ENCODE measurements at places on chromosomes 5 and 9.
A peak's percentile ranks its signal among the peaks of the same experiment; 100 is the strongest.

DNA sequence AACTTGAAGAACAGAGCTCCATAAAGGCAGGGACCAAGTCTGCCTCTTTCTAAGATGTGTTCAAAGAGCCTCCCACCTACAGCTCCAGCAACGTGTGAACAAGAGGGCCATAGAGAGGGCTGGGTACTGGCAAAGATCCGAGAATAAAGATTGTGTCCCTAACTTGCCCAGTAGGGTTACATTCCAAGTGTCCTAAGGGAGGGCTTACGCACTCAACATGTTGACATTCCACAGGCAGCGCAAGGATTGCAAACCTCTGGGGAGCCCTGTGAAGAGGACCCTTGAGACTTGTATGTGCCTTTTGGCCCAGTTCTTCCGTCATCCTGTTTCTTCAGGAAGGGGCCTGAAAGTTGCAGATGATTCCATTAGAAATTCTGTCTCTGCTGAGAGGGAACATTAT lies 48.2 kb upstream of the ENTREP1 start:
- DNase-seq = no peak

DNA sequence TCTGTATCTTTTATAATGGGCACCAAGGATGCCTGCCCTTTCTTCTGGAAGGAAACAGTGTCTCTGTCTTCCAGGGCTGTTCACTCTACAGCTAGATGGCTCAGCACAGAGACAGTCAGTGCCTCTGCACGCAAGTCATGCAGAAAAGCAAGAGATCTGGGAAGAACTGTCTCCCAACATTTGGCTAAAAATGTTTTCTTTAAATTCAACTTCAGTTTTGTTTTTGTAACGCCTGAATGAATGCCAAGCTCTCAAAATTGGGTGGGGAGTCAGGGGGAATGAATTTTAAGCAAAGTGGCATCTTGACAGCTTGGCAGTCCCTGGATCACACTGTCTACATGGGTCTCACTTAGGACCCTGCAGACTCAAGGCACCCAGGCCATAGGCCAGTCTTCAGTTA lies 12.6 kb downstream of the OLFML2A start:
- no peak for DNase-seq

DNA sequence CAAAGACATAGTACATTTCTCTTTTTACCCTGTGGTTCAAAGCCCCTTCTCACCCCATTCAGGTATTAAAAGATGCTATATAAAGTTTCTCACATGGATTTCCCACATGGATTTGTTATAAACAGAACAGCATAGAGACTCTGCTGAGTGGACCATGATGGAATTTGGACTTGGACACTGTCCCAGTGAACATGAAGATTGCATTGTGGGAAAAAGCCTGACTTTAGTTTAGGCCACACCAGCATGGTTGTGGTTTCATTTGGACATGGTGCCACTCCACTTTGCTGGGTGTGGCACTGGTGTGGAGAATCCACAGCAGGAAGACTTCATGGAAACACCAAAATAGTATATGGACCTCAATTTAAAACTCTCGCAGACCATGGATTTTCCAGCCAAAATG lies 124.6 kb downstream of the ARHGAP26 start:
- no peak for DNase-seq

GRCh38 chr9:74718709-74719108 lies 169.0 kb downstream of the TRPM6 start:
- no peak for DNase-seq

DNA sequence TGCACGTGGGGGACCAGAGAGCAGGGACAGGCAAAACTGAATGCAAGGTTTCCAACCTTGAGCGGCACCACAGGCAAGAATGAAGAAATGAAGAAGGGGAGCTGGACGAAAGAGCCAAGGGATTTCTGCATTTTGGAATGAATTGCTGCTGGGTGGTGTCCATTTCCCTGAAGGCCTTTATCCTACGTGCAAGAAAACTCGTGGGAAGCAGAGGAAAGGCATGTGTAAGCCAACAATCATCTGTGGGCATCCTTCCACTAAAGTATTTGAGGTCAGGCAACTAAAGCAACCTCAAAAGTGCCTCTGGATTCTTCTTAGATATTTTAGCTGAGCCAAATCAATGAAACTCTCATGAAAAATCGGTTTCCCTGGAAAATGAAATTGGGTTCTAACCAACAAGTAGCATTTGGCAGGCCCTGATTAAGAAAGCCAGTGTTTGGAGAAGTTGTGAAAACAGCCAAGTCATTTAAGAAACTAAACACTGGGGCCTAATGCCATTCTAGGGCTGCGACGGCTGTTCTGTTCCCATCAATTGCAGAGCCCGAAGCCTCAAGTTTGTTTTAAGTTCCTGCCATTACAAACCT lies 4.7 kb upstream of the TGFBI start:
- DNase-seq = no peak

GRCh38 chr9:125142560-125143376 lies 560 bp downstream of the SCAI start:
- DNase-seq = no peak

- DNase-seq = no peak
Measured at GRCh38 chr5:88833371-88834130, 49.4 kb downstream of the MEF2C start.

GRCh38 chr9:17004500-17004899 lies 130.3 kb upstream of the CNTLN start:
- DNase-seq = no peak

GRCh38 chr5:114430532-114430931 lies 68.7 kb downstream of the KCNN2 start:
- DNase-seq = no peak

GRCh38 chr5:159047086-159047485 lies 52.6 kb downstream of the EBF1 start:
- no peak for DNase-seq

GRCh38 chr5:126433701-126434100 lies 10.5 kb downstream of the GRAMD2B start:
- no peak for DNase-seq

DNA sequence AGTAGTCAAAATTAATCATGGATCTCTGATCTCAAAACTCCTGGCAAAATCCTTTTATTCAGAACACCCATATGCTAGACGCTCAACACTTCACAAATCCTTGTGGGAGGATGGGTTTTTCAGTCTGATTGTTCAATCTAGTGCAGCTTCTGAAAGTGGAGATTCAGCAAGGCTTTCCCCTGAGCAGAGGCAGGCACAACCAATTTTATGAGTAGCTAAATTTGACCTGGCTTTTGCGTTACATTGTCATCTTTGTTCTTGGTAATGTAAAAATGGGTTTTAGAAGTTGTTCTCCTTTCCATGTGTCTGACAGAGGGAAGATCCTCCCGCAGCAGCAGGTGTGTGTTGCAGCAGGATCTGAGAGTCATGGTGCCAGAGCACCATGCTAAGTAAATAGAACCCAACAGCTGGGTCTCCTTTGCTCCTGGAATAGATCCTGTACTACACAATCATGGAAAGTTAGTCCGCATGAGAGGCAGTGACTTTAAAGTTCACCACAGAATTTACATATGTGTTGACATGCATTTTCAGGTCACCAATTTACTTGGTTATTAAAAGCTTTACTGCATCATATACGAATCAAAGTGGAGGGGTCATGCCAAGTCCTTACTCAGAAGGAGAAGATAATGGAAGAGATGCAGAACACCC lies 70.1 kb upstream of the MEF2C start:
- no peak for DNase-seq

GRCh38 chr9:114395334-114395617 lies 7.5 kb upstream of the AKNA start:
- DNase-seq = no peak

GRCh38 chr5:179746872-179747271 lies 14.2 kb downstream of the MAML1 start:
- DNase-seq = no peak

DNA sequence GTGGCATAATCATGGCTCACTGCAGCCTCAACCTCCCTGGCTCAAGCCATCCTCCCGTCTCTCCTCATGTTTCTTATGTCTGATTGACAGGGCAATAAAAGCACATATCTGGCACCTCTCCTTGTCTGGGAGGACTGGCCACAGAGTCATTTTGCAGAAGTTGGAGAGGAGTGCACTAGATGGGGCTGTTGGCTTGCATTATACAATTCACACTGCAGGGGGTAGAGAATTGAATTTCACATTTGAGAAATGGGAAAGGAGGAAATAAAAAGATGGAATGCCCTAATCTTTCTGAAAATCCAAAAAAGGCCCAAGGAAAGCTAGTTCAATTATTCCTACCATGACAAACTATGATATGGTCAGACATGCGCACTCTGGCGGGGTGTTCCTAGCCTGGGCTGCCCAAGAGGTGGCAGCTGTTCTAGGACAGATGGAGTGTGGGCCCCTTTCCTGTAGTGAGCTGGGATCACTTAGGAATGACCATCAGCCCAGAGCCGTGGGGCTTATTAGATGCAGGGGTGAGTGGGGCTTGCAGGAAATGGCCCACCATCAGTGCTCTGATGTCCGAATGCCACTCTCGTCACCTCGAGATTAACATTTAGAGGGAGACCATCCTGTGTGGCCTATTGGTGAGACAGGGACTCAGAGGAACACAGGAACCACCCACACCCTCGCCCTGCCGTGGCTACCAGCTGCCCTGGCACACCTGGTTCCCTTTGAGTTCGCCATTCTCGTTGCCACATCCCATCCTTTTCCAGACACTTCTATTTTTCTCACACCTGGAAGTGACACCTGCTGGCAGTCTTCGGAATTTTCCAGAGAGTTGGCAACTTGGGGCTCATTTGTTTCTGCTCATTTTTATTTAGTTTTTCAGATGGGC lies 21.8 kb upstream of the ANKRD18A start:
- peak; percentile 8 for DNase-seq

GRCh38 chr9:115275753-115276152 lies 157.8 kb upstream of the TNC start:
- no peak for DNase-seq

DNA sequence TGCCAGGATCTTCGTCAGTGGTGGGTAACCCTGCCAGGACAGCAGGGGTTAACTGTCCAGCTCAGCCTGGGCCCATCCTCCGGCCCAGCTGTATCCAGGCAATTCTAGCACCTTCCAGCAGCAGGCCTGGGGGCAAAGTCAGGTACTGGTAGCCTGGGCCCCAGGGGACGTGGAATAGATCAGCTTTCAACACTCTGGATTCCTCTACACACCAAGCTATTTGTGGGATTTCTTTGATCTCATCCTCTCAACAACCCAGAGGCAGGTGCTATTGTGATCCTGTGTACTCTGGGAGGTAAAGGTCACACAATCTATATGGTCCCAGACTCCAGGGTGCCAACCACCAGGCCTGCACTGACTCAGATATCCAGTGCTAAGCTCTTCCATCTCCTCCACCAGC lies 8.7 kb upstream of the SPOUT1 start:
- no peak for DNase-seq

DNA sequence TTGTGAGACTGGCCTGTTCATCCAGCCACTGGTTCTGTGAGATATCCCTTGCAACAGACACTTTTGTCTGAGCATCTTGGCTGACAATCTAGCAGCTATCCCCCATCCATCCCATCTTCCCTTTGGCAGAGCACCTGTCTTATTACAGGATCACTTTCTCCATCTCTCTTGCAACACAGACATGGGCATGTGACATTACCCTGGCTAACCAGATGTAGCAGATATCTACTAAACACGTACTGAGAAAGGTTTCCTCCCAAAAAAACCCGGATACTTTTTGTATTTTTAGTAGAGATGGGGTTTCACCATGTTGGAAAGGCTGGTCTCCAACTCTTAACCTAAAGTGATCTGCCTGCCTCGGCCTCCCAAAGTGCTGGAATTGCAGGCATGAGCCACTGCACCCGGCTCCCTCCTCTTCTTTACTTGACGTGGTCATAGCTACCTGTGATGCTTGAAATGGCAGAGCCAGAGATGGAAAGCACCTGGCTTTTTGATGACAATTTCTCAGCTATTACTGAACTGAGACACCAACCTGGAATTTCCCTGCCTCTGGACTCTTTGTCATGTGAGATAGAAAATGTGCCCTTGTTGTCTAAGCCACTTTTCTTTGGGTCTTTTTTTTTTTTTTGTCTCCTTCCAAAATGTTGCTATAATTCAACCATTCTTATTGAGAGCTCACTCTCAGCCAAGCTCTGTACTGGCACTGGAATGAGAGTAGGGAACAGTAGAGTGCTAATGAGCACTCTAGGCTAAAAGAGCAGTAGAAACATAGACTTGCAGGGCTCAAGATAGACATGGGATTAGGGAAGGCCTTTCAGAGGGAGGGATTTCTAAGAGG lies 32.6 kb downstream of the FNBP1 start:
- DNase-seq = no peak

DNA sequence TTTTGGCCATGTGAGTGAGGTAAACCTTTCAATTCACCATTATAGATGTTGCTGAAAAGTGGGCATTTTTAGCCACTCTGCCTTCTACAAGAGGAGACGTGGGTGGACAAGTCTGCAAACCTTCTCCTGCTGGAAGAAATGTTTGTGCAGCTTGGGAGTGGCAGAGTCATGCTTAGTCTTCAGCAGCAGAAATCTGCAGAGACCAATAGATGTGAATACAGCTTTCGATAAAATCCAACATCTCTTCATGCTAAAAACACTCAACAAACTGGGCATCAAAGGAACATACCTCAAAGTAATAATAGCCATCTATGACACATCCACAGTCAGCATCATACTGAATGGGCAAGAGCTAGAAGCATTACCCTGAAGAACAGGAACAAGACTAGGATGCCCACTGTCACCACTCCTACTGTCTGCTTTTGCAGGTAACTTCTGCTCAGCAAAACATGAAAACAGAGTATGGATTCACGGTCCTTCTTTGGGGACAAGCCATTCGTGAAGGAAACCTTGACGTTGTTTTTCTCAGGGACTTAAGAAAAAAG lies 91.3 kb downstream of the RALGPS1 start:
- no peak for DNase-seq

- no peak for DNase-seq
Measured at GRCh38 chr5:350355-350754, 28.8 kb downstream of the AHRR start.

DNA sequence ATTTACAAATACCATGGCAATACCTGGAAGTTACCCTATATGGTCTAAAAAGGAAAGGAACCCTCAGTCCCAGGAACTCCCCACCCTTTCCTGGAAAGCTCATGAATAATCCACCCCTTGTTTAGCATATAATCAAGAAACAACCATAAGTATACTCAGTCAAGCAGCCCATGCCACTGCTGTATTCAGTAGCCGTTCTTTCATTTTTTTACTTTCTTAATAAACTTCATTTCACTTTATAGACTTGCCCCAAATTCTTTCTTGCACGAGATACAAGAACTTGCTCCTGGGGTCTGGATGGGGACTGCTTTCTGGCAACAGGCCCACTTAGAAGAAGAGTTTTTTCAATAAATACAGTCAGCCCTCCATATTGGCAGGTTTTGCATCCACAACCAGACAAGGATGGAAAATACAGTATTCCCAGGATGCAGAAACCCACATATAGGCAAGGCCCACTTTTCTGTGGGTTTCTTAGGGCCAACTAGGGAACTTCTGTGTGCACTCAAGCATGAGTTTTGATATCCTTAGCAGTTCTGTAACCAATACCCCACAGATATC lies 2.8 kb upstream of the TBCA start:
- no peak for DNase-seq

- DNase-seq = no peak
Measured at GRCh38 chr9:125747765-125748445, 732 bp downstream of the PBX3 start.

GRCh38 chr5:67474597-67475238 lies 278.1 kb upstream of the CD180 start:
- DNase-seq = no peak

Data from pulmonary artery endothelial cell (primary cell).